ENCODE measurements at places on chromosomes 2 and 18. TPM values are rescaled to one million over a fixed set of nuclear protein-coding genes. Genes with fewer than 3 reads are reported as not detected.

- H3K4me1 ChIP-seq: peaks cover 5% of the 10 kb centered on the region
- DNase-seq: peak; percentile 75
- no peaks in the 10 kb centered on the region for H3K36me3 ChIP-seq
- H3K27me3 ChIP-seq: no peaks in the 10 kb centered on the region
- H3K27ac ChIP-seq: no peak overlapping the region
These were observed 61.3 kb upstream of the ITSN2 start for GRCh38 chr2:24421668-24422067.

Gene CCDC85A
- 1.5 TPM for polyA plus RNA-seq

DNA sequence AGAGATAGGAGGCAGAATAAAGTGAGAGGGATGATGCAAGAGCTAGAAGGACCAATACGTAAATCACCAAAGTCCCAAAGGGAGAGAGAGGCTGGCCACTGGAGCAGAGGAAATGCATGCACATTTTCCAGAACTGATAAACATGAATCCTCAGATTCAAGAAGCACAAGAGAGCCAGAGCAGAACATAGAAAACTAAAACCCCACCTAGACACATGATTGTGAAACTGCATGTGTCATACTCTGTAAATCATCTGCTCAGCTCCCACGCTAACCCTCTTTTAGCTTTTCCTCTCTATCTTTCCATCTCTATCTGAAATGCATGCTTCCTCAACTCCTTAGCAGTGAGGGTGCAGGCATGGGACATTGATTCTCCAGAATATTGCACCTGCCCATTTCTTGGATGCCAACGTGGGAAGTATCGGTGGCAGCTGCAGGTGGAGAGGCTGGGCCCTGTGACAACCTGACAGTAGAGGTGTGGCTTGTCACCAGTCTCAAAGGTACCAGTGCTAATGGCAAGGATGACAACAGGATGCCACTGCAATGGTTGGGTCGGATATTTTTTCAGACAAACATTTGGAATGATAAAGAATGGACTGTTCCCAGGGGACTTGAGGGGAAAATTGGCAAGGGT lies 89.3 kb upstream of the OTOS start:
- H3K27me3 ChIP-seq: no peaks in the 10 kb centered on the region
- no peak overlapping the region for H3K27ac ChIP-seq
- DNase-seq: no peak

GRCh38 chr18:35038881-35039491 lies 2.2 kb upstream of the MAPRE2 start:
- DNase-seq: no peak
- no peaks in the 10 kb centered on the region for H3K4me1 ChIP-seq
- H3K36me3 ChIP-seq: no peaks in the 10 kb centered on the region
- H3K4me3 ChIP-seq: no peak overlapping the region
- no peaks in the 10 kb centered on the region for H3K27me3 ChIP-seq

GRCh38 chr18:54257015-54257414 lies 12.3 kb upstream of the POLI start:
- no peaks in the 10 kb centered on the region for H3K27me3 ChIP-seq
- no peak overlapping the region for H3K4me3 ChIP-seq
- H3K4me1 ChIP-seq: peaks cover 7% of the 10 kb centered on the region
- H3K27ac ChIP-seq: no peak overlapping the region
- no peak for DNase-seq
- H3K36me3 ChIP-seq: no peaks in the 10 kb centered on the region

- no peaks in the 10 kb centered on the region for H3K27me3 ChIP-seq
- H3K4me3 ChIP-seq: no peak overlapping the region
- H3K36me3 ChIP-seq: no peaks in the 10 kb centered on the region
- H3K4me1 ChIP-seq: peaks cover 31% of the 10 kb centered on the region
- DNase-seq: peak; percentile 24
These were observed 79.7 kb upstream of the IGFBP5 start for GRCh38 chr2:216775043-216775453.

DNA sequence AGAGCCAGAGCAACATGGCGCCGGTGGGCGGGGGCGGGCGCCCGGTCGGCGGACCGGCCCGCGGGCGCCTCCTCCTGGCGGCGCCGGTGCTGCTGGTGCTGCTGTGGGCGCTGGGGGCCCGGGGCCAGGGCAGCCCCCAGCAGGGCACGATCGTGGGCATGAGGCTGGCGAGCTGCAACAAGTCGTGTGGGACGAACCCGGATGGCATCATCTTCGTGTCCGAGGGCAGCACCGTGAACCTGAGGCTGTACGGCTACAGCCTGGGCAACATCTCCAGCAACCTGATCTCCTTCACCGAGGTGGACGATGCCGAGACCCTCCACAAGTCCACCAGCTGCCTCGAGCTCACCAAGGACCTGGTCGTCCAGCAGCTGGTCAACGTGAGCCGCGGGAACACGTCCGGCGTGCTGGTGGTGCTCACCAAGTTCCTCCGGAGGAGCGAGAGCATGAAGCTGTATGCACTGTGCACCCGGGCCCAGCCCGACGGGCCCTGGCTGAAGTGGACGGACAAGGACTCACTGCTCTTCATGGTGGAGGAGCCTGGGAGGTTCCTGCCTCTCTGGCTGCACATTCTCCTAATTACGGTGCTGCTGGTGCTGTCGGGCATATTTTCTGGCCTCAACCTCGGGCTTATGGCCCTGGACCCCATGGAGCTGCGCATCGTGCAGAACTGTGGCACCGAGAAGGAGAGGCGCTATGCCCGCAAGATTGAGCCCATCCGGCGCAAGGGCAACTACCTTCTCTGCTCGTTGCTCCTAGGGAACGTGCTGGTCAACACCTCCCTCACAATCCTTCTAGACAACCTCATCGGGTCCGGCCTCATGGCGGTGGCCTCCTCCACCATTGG lies 507 bp downstream of the CNNM4 start:
- H3K27me3 ChIP-seq: no peaks in the 10 kb centered on the region
- peak overlapping the region; percentile 73 for H3K4me3 ChIP-seq
- no peaks in the 10 kb centered on the region for H3K36me3 ChIP-seq
- peak overlapping the region; percentile 81 for H3K27ac ChIP-seq
- DNase-seq: no peak
- peaks cover 42% of the 10 kb centered on the region for H3K4me1 ChIP-seq

- H3K27ac ChIP-seq: peak overlapping the region; percentile 74
- peak overlapping the region; percentile 63 for H3K4me3 ChIP-seq
- H3K4me1 ChIP-seq: no peaks in the 10 kb centered on the region
These were observed 1.5 kb downstream of the APCDD1 start for GRCh38 chr18:10455726-10456453.

GRCh38 chr2:239716536-239717318 lies 308.4 kb downstream of the NDUFA10 start:
- no peaks in the 10 kb centered on the region for H3K36me3 ChIP-seq
- DNase-seq: no peak
- no peak overlapping the region for H3K27ac ChIP-seq
- no peak overlapping the region for H3K4me3 ChIP-seq
- H3K4me1 ChIP-seq: no peaks in the 10 kb centered on the region

DNA sequence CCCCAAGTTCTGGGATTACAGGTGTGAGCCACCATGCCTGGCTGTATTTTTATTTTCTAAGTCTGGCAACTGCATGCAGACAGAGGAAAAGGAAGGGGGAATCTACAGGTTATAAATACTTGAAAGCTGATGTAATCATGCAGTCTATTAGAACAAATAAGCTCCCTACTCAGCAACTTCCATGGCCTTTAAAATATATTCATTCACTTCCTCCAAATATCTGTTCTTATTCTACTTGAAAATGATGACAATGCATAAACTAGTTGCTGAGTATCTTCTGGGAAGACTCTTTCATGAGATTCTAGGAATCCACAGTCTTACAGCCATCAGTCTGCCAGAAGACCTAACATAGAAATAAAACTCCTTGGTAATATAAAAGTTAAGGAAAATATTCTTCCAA lies 66.9 kb upstream of the NCKAP5 start:
- H3K4me3 ChIP-seq: no peak overlapping the region
- no peaks in the 10 kb centered on the region for H3K36me3 ChIP-seq
- H3K4me1 ChIP-seq: peaks cover 10% of the 10 kb centered on the region
- no peak for DNase-seq
- no peak overlapping the region for H3K27ac ChIP-seq

DNA sequence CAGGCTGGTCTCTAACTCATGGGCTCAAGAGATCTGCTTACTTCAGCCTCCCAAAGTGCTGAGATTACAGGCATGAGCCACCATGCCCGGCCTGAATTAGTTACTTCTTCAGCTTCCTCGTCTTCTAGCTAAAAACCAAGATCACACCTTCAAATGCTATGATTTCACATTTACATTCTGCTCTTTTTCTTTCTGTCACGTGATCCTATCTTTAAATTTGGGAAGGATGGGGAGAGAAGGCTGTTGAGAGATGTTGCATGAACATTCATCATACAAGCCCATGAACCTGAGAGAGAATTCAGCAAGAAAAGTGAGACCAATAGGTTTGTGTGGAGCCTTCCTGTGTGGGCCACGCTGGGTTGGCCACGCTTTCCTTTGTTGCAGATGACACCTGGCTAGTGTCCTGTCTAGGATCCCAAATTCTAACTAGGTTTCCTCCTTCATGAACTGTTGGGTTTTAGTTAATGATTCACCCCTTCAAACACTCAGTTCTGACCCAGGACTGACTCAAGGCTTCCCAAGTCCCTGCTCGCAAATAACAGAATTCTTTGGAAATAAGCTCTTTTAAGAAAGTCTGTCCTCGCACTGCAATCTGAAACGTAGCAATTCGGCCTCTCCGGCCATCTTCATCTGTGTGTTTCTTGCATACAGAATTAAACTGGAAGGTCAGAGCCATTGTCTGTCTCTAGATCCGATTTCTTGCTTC lies 57.3 kb upstream of the CREB1 start:
- peak overlapping the region; percentile 42 for H3K27ac ChIP-seq
- no peaks in the 10 kb centered on the region for H3K27me3 ChIP-seq
- H3K36me3 ChIP-seq: no peaks in the 10 kb centered on the region
- no peak for DNase-seq
- no peak overlapping the region for H3K4me3 ChIP-seq
- H3K4me1 ChIP-seq: peaks cover 26% of the 10 kb centered on the region

Gene LYG2
- not detected for polyA plus RNA-seq

Gene GRB14
- polyA plus RNA-seq: 4.5 TPM

- no peaks in the 10 kb centered on the region for H3K4me1 ChIP-seq
- no peak for DNase-seq
- H3K4me3 ChIP-seq: no peak overlapping the region
- H3K36me3 ChIP-seq: no peaks in the 10 kb centered on the region
These were observed 565.5 kb upstream of the CHAC2 start for GRCh38 chr2:53202063-53202462.

DNA sequence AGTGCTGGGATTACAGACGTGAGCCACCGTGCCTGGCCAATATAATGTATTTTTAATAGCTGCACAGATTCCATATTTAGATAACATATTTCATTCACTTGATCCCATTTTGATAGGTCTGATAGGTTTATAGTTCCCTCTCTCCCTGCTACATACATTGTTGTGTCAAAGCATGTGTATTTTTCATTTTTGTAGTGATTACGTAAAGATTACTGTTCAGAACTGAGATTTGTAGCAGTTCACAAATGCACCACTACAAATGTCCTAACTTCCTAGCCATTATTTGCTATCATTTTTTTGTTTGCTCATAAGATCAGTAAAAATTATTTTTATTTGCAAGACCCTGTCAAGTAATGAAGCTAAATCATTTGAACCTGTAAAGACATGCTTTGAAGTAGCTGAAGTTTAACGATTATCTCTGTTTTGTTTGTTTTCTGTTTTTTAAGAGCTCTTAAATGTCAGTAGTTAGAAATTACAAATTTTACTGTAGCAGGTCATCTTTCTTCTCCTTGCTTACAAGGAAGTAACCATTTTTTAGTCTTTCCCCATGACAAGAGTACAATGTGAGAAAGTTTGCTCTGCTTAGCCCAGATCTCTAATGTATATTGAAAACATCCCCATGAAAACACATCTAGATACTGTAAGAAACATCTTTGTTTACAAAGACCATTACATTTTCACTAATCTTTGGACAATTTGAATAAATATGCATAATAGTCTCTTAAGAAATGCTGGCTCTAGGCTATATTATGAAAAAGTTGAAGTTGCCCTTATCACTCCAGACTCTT lies 54.1 kb downstream of the EML4 start:
- H3K36me3 ChIP-seq: no peaks in the 10 kb centered on the region
- peaks cover 31% of the 10 kb centered on the region for H3K4me1 ChIP-seq
- H3K4me3 ChIP-seq: no peak overlapping the region
- no peak overlapping the region for H3K27ac ChIP-seq
- no peaks in the 10 kb centered on the region for H3K27me3 ChIP-seq

- peaks cover 16% of the 10 kb centered on the region for H3K4me1 ChIP-seq
- peaks cover 19% of the 10 kb centered on the region for H3K27me3 ChIP-seq
- H3K4me3 ChIP-seq: no peak overlapping the region
These were observed 175.3 kb downstream of the RPIA start for GRCh38 chr2:88866756-88867155.

Gene TRABD2A
- polyA plus RNA-seq: 0.97 TPM

Gene CD28
- polyA plus RNA-seq: 0.15 TPM

Gene GALNT1
- 8.1 TPM for polyA plus RNA-seq

DNA sequence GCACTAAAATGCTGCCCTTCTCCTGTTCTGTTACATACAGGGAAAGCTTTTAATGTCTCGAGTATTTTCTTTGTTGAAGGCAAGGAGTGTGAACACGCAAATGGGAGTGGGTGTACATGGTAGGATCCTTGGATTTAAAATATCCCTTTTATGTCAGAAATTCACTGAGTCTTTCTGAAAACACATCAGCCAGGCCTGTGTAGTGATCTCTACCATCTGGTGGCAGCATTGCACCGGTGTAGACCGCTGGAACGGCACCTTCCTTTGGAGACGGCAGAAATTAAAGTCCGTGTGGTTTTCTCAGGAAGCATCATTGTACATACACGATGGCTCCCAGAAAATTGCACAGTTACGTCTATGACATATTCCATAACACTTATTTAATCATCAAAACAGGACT lies 515.8 kb downstream of the GALR1 start:
- no peak for DNase-seq
- H3K4me3 ChIP-seq: no peak overlapping the region
- H3K27ac ChIP-seq: no peak overlapping the region
- H3K27me3 ChIP-seq: peaks cover 29% of the 10 kb centered on the region

GRCh38 chr2:182824767-182825158 lies 41.7 kb downstream of the FRZB start:
- no peak overlapping the region for H3K27ac ChIP-seq
- H3K4me1 ChIP-seq: no peaks in the 10 kb centered on the region
- H3K36me3 ChIP-seq: no peaks in the 10 kb centered on the region
- no peak for DNase-seq
- H3K4me3 ChIP-seq: no peak overlapping the region

Gene MAL
- 4.2 TPM for polyA plus RNA-seq

GRCh38 chr2:10558281-10559030 lies 110.3 kb upstream of the ODC1 start:
- no peak overlapping the region for H3K27ac ChIP-seq
- H3K36me3 ChIP-seq: no peaks in the 10 kb centered on the region
- peaks cover 23% of the 10 kb centered on the region for H3K4me1 ChIP-seq
- no peaks in the 10 kb centered on the region for H3K27me3 ChIP-seq
- DNase-seq: no peak
- H3K4me3 ChIP-seq: no peak overlapping the region

GRCh38 chr2:74566076-74566753 lies 11.7 kb downstream of the DOK1 start:
- no peaks in the 10 kb centered on the region for H3K4me1 ChIP-seq
- no peaks in the 10 kb centered on the region for H3K27me3 ChIP-seq
- H3K4me3 ChIP-seq: no peak overlapping the region
- no peak for DNase-seq
- H3K27ac ChIP-seq: no peak overlapping the region
